Smooth muscle cell of the coronary artery (primary cell): ENCODE measurements at places on chromosomes 1 and 21. TPM values are rescaled to one million over a fixed set of nuclear protein-coding genes. Genes with fewer than 3 reads are reported as not detected.

Gene SLC25A44
- 4.1 and 6.8 TPM in 2 replicates for total RNA-seq

Gene ANGPTL7
- 0.23 TPM in 1 of 2 replicates, not detected in the other for total RNA-seq

Gene DENND1B
- 4.4 and 6.4 TPM in 2 replicates for total RNA-seq

Gene ROR1
- 7.4 and 15.1 TPM in 2 replicates for total RNA-seq

Gene GABRD
- total RNA-seq = 0.12 TPM in 1 of 2 replicates, not detected in the other

Gene DCST1
- total RNA-seq = not detected in 2 replicates

Gene AMY1B
- total RNA-seq = not detected in 2 replicates

Gene BRDT
- not detected in 2 replicates for total RNA-seq

Gene PIGR
- total RNA-seq = not detected in 2 replicates

Gene SPRR2B
- total RNA-seq = not detected in 2 replicates

Gene GFI1
- total RNA-seq = 0.38 TPM in 1 of 2 replicates, not detected in the other

Gene WDR64
- not detected in 2 replicates for total RNA-seq

Gene ZNF678
- 4.6 and 5.9 TPM in 2 replicates for total RNA-seq

Gene GCLM
- total RNA-seq = 5.4 and 12.3 TPM in 2 replicates

Gene SIK1
- total RNA-seq = 0.12 and 1.3 TPM in 2 replicates

Gene TINAGL1
- total RNA-seq = 17.3 and 278 TPM in 2 replicates

Gene C1orf167
- total RNA-seq = 1.6 TPM in 1 of 2 replicates, not detected in the other

Gene CD1E
- not detected in 2 replicates for total RNA-seq

Gene CHI3L1
- total RNA-seq = 0.15 and 231 TPM in 2 replicates

Gene TEX38
- total RNA-seq = not detected in 2 replicates

Gene RAP1GAP
- total RNA-seq = 0.12 and 0.23 TPM in 2 replicates

Gene TAS1R1
- total RNA-seq = 0.12 and 0.15 TPM in 2 replicates

Gene ZBTB8A
- total RNA-seq = 3.7 and 7.4 TPM in 2 replicates

Gene OR2T11
- total RNA-seq = not detected in 2 replicates

Gene NUP210L
- under 0.01 and 0.12 TPM in 2 replicates for total RNA-seq

Gene IFNLR1
- not detected in 2 replicates for total RNA-seq
